GOT3 (cell line): ENCODE measurements at places on chromosomes 6 and 20.

DNA sequence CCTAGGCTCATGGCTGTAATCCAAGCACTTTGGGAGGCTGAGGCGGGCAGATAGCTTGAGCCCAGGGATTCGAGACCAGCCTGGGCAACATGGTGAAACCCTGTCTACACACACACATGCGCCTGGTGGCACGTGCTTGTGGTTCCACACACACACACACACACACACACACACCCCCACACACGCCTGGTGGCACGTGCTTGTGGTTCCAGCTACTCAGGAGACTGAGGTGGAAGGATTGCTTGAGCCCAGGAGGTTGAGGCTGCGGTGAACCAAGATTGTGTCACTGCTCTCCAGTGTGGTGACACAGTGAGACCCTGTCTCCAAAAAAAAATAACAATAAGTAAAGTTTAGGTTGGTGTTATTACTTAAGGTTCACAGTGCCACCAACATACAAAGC is 165.8 kb downstream of the ZFAND3 start:
- no peak for DNase-seq

- DNase-seq, result no peak
Observed at GRCh38 chr20:6575912-6576401, 191.5 kb upstream of the BMP2 start.

GRCh38 chr20:46108435-46108841 is 9.7 kb upstream of the CD40 start:
- DNase-seq, result no peak

DNA sequence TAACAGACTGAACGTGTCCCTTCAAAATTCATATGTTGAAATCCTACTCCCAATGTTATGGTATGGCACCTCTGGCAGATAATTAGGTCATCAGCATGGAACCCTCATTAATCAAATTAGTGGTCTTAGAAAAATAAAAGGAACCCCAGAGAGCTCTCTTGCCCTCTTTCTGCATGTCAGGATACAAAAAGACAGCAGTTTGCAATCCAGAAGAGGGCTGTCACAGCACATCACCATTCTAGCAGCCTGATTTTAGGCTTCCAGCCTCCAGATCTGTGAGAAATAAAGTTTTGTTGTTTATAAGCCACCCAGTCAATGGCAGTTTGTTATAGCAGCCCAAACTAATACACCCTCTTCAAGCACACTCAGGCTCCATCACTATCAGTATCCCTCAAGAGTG is 292.9 kb downstream of the TRDN start:
- DNase-seq, result no peak

- no peak for DNase-seq
Observed at GRCh38 chr20:34979366-34980153, 23.9 kb downstream of the MYH7B start.

- DNase-seq, result no peak
Observed at GRCh38 chr6:82022614-82023129, 224.9 kb downstream of the IBTK start.
